ENCODE measurements at places on chromosomes 5 and 9. TPM values are rescaled to one million over a fixed set of nuclear protein-coding genes. Genes with fewer than 3 reads are reported as not detected.

The OR13C2 gene
- not detected for total RNA-seq

The AQP3 gene
- total RNA-seq: 0.86 TPM

The LRRC19 gene
- total RNA-seq: not detected

The GFI1B gene
- not detected for total RNA-seq

The AGXT2 gene
- total RNA-seq: not detected

All from osteocyte (in vitro differentiated cells).